ENCODE measurements at places on chromosomes 6 and 20. TPM values are rescaled to one million over a fixed set of nuclear protein-coding genes. Genes with fewer than 3 reads are reported as not detected.

GRCh38 chr6:135811644-135812526 lies 39.6 kb upstream of the PDE7B start:
- no peak for DNase-seq

- no peak for DNase-seq
Observed at GRCh38 chr6:136763255-136763654, 29.0 kb downstream of the MAP3K5 start.

GRCh38 chr6:41344876-41345275 lies 9.5 kb downstream of the NCR2 start:
- DNase-seq: no peak

DNA sequence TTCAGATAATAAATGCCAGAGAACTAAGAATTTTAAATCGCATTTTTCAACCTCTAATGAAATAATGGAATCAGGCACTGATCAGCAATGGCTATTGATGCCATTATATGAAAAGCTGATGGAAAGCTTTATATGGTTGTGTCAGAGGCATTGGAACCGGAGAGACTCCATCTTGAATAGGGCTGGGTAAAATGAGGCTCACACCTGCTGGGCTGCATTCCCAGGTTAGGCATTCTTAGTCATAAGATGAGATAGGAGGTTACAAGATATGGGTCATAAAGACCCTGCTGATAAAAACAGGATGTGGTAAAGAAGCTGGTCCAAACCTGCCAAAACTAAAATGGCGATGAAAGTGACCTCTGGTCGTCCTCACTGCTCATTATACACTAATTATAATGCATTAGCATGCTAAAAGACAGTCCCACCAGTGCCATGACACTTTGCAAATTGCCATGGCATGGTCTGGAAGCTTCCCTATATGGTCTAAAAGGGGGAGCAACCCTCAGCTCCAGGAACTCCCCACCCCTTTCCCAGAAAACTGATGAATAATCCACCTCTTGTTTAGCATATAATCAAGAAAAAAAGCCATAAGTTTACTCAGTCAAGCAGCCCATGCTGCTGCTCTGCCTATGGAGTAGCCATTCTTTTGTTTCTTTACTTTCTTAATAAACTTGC lies 40.2 kb upstream of the CD83 start:
- DNase-seq: peak; percentile 74

- peak; percentile 65 for DNase-seq
Observed at GRCh38 chr20:35319871-35320197, 27.6 kb upstream of the FAM83C start.

HLA-DQA1 gene
- total RNA-seq: not detected

XRN2 gene
- 78.2 TPM for total RNA-seq

DNA sequence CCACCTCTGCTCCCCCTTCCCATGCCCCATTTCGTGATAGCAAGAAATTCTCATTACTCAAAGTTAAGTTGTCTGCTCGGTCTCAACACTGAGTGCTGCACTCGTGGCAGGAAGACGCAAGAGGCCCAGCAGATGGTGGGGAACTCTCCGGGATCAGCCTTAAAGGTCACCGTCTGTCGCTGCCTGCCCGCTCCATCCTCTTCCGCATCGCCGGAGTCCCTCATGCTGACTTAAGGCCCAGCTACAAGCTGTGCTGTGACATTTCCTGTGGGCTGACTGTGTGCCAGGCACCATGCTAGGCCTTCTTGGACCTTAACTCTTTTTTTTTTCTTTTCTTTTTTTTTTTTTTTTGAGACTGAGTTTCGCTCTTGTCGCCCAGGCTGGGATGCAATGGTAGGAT lies 17.8 kb downstream of the GRM4 start:
- no peak for DNase-seq

DNA sequence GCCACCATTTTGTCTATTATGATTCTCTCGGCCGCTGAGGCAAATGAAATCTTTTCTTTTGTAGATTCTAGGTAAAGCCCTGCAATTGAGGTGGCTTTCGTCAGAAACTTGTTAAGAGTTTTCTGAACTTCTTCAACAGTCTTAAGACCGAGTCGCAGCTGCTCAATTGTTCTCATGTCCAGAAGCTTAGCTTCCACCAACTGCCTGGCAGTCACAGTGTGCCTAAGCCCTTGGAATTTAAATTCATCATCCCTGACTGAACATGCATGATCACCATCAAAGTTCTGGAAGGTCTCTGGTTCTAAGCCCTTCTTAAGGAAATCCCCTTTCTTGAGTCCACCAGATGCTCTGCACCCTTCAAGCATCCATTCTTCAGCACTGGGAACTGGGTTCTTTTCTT lies 25.7 kb downstream of the DST start:
- DNase-seq: no peak

DNA sequence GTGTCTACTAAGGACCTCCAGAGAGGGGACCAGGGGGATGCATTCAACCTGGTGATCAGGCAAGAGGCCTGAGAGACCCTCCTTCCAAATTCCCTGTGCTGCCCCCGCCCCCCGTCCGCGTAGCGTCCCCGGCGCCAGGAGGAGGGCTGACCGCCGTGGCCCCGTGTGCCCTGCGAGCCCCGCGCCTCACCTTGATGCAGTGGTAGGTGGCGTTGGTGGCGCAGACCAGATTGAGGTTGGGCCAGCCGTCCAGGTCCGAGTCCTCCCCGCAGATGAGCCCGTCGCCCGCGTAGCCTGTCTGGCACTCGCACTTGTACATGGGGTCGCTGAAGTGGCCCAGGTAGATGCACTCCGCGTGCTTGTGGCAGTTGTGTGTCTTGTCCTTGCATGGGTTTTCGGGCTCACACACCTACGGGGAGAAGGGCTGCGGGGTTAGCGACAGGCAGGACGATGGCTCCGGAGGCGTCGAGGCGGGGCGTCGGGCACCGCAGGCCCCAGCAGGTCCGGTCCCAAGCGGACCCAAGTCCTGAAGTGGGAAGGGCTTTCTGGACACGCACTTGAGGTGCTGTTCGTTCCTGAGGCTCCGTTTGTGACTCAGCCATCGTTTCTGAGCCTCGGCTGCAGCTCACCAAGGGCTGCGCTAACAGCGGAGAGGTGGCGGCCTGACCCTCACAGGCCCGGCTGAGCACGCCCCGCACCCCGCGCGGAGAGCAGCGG lies 21.7 kb downstream of the THBS2 start:
- DNase-seq: no peak

EFCAB8 gene
- under 0.01 TPM for total RNA-seq

GRCh38 chr6:113447088-113447831 lies 409.9 kb upstream of the MARCKS start:
- peak; percentile 96 for DNase-seq

GRCh38 chr6:137913434-137913833 lies 46.4 kb downstream of the TNFAIP3 start:
- no peak for DNase-seq

DNA sequence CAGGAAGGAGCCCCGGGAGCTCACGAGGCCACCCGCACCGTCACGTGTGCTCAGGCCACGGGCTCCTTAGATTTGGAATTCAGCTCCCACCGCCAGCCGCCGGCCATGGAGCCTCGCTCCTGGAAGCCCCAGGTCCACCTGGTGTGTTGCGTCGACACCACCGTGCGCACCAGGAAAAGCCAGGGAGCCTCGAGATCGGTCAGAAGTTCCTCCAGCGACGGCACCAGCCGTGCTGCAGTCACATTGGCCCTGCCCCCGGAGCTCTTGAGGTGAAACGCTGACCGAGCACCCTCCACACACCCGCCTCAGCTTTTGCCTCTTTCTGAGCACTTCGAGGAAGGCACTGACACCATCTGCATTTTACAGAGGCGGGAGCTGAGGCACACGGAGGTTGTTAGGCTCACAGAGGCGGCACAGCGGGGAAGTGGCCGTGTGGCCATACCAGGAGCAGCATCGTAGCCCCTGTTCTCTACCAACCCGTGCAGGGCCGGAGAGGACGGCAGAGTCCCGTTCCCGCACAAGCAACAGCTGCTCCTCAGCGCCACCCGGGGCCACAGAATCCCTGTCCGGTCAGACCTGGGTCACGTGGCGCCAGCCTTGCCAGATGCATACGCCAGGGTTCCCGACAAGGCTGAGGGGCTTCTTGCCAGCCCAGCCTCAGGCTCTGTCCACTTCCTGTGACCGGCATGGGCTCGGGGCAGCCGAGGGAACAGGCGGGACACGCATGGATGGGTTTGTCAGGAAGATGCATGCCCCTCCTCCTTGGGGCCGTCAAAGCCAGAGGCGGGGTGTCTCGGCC lies 7.6 kb downstream of the NKAIN4 start:
- DNase-seq: no peak

GRCh38 chr6:42030585-42031506 lies 19.5 kb upstream of the TAF8 start:
- no peak for DNase-seq

MYCT1 gene
- total RNA-seq: 0.13 TPM

- DNase-seq: no peak
Observed at GRCh38 chr6:168684471-168684870, 243.5 kb downstream of the SMOC2 start.

DNA sequence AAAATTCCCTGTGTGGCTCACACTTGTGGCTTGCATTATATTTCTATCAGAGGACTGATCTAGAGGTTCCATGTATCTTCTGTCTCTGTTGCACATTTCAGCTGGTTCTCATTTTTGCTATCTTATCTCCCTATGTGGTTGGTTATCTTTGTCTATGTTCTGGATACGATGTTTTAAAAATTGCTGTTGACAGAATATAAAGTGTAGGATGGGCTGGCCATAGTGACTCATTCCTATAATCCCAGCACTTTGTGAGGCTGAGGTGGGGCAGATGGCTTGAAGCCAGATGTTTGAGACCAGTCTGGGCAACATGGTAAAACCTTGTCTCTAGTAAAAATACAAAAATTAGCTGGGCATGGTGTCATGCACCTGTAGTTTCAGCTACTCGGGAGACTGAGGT lies 9.9 kb upstream of the ULBP3 start:
- DNase-seq: peak; percentile 77
